Occipital lobe (tissue), 3 donors: ENCODE measurements at places on chromosomes 7 and 10.
A peak's percentile ranks its signal among the peaks of the same experiment; 100 is the strongest.

DNA sequence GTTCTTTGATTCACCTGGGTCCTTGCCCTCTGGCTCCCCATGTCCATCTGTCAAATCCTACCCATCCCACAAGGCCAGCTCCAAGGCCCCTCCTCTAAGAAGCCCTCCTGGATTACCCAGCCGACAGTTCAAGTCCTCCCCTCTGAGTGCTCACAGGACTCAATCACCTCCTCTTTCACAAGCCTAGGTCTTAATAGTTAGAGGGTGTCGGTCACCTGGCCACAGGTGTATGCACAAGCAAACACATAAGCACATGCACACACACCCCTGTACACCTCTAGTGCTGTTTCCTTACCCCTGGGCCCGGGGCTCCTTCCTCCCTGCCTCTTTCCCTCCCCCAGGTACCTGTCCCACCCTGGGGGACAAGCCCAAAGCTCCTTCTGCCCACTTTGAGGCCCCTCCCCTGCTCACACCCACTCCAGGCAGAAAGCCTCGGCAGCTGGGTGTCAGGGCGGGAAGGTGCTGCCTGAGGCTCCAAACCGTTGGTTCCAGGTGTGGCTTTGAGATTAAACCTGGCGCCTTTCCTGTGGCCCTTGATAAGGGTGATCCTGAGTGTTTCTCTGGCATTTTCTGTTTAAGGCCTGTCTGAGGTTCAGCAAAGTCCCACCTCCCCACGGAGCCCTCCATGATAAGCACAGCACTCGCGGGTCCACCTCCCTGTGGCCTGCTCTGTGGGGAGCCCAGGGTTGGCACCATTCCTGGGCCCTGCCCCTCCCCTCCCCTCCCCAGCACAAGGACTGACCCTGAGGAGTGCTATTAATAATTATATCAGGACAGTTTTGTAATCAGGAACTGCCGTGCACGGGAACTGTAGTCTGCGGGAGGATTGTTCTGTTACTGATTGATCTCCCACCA lies 14.6 kb upstream of the AQP1 start:
- DNase-seq, result no peak

GRCh38 chr7:31690935-31691334 lies 3.9 kb downstream of the PPP1R17 start:
- no peak for DNase-seq

DNA sequence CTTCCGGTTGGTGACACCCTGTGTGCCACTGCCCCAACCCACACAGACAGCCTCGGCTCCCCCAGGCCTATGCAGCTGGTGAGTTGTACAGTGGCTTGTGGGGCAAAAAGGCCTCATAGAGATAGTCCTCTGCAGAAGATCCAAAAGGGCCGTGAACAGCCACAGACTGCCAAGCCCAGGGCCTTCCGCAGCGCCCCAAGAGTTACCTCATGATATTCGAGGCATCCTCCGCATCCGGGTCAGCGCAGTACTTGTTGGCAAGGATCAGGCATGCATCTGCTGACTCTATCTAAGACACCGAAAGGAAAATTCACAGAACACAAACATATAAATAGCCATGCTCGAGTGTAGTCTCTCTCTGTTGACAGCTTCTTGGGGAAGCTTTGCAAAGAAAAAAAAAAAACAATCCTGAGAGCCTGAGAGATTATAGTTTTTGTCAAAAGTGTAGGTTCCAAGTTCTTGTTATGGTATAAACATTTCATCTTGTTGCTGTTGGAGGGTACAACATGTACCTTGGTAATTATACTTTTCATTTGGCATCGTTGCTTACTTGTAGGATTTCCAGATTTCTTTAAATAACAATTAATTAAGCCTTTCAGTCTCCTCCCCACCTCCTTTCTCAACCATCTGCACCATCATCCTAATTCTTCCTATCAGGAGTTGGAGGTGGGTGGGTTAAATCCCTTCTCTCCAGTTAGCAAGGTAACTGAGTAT lies 553.0 kb downstream of the KCNMA1 start:
- DNase-seq, result peak; percentile 46

GRCh38 chr10:124886195-124886594 lies 55.7 kb upstream of the ZRANB1 start:
- no peak for DNase-seq

GRCh38 chr7:112596981-112597380 lies 116.2 kb downstream of the LSMEM1 start:
- DNase-seq, result no peak

- no peak for DNase-seq
These were observed 8.2 kb downstream of the GSAP start for GRCh38 chr7:77407906-77408305.

GRCh38 chr10:10421071-10421470 lies 596.6 kb upstream of the CELF2 start:
- DNase-seq, result no peak

DNA sequence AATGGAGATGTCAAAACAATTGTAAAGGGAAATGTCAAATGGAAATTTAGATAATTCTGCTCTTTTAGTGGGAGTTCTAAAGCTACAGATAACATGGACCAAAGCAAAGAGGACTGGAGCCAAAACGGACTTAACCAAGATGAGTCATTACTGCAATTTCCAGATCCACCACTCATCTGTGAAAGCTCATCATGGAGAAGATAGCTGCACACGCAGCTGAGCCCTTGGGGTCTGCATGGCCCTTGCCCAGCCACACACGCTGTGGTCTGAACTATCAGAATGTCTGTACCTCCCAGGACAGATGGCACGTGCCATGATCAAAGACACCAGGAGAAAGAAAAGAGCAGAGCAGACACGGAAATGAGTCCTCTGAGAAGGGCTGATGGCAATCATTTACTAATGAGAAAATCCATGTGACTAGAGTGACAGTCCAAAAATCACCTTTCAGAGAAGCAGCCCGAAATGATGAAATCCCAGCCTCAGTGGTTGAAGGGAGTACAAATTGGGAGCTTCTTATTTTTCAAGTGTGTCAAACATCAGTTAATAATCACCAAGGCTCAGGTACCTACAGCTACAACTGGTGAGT lies 177.9 kb upstream of the MGMT start:
- no peak for DNase-seq

GRCh38 chr7:41975849-41976248 lies 261.2 kb downstream of the GLI3 start:
- DNase-seq, result no peak

DNA sequence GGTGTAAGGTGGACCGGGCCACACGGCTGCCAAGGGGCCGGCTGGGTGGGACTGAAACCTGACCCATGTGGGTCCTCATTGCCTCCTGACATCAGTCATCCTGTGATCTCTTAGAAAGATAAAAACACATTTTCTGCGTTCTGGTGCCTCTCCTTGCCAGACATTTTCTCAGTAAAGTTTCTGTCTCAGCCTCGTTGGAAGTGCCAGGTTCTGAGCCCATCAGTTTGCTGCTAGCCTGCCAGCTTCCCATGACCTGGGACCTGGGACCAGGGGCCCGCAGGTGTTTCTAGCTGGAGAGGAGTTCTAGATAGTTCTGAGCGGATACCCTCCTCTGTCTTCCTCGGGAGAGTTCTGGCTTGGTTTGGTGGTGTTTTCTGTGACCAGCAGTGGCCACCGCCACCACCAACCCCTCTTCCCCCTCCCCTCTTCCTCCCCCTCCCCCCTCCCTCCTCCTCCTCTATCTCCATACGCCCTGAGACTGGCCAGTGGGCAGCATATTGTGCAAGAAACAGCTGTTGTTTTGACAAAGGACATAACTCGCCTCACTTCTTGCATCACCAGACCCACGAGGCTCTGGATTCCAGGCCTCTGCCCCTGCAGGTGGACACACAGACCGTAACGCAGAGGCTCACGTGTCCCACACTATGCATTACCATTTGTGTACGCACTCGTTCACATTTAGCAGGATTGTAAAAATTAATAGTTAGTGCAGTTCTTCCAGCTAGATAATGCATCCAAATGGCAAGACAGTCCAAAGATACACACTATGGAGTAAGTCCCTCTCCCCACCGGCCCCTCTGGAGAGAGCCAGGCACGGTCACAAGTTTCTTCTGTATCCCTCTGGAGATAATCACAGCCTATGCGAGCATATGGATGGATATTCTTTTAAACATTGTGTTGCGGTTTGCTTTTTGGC lies 94.6 kb downstream of the CUX1 start:
- no peak for DNase-seq

- DNase-seq, result no peak
These were observed 14.7 kb downstream of the ITIH2 start for GRCh38 chr10:7717767-7718166.

GRCh38 chr10:4053940-4054339 lies 268.9 kb upstream of the KLF6 start:
- DNase-seq, result no peak

- DNase-seq, result no peak
These were observed 40.2 kb upstream of the PROSER2 start for GRCh38 chr10:11782793-11783557.

DNA sequence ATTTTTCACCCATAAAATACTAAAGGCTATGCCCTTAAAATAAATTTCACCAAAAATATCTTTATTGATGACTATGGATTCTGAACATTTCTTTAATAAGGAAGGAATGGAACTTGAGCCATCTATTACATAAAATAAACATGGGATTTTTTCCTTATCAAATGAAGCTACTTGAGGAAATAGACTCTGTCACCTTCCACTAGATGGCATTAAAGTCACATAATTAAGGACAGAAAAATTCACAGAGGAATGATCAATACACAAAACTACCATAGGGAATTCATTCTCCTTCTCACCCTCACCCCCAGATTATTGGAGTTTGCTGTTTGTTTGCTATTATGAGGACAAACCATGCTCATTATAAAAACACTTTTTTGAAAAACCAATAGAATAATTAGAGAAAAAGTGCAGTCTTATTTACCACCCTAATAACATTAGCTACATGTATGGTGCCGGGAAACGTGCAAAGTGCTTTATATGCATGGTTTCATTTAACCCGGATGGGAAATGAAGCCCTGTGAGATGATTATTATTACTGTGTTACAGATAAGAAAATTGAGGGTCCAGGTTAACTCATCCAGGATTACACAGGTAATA lies 21.1 kb upstream of the FOXI2 start:
- no peak for DNase-seq

DNA sequence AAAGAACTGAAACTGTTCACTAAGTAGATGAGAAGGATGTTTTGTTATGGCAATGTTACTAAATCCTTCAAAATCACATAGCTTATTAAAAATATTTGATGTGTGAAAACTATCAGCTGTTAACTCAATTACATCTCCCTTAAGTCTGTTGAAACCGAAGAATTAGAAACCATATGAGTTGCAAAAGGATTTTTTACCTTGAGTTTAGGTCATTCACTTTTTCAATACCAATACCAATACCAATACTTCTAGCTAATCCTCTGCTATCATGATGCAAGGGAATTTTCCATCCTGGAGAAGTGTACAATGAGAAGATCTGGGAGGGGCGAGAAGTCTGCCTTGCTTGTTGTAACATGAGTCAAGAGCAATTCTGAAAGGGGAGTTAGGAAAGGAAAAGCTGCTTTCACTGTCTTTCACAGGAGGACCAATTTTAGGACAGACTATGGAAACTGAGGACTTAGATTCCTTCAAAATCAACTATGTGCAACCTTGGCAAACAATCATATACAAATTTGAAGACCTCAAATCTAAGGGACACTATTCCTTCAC lies 199.7 kb downstream of the IMMP2L start:
- no peak for DNase-seq

GRCh38 chr10:90872648-90873020 lies 860 bp downstream of the RPP30 start:
- DNase-seq, result no peak

GRCh38 chr7:24788961-24789576 lies 31.8 kb upstream of the GSDME start:
- DNase-seq, result no peak

- DNase-seq, result no peak
These were observed 94.3 kb downstream of the ZMIZ1 start for GRCh38 chr10:79162861-79163665.

GRCh38 chr10:126905776-126906703 lies 812 bp downstream of the DOCK1 start:
- no peak for DNase-seq

GRCh38 chr7:23277359-23277989 lies 21.7 kb upstream of the MALSU1 start:
- DNase-seq, result no peak

DNA sequence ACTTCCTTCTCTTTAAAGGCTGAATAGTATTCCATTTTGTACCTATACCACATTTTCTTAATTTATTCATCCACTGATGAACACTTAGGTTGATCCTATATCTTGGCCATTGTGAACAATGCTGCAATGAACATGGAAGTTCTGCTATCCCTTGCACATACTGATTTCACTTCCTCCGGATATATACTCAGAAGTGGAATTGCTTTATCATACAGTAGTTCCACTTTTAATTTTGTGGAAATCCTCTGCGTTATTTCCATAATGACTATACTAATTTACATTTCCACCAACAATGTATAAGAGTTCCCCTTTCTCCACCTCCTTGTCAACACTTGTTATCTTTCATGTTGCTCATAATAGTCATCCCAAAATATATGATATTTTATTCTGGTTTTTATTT lies 312.6 kb downstream of the PLXDC2 start:
- no peak for DNase-seq

DNA sequence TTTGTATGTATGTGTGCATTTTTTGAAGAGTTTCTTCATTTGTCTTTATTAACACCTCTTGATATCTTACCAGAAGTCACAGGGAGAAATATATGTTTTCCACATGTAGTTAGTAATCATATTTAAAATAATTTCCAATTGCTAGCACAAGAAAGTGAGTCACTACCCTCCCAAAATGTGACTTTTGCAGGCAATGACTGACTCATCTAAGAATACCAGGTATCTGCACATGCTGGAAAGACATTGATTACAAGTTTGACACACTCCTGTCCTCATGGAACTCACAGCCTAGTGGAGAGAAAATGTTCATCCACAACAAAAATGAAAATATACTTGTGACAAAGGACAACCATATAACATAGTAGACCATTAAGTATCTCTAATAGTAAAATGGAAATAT lies 82.9 kb downstream of the SEMA3D start:
- no peak for DNase-seq

DNA sequence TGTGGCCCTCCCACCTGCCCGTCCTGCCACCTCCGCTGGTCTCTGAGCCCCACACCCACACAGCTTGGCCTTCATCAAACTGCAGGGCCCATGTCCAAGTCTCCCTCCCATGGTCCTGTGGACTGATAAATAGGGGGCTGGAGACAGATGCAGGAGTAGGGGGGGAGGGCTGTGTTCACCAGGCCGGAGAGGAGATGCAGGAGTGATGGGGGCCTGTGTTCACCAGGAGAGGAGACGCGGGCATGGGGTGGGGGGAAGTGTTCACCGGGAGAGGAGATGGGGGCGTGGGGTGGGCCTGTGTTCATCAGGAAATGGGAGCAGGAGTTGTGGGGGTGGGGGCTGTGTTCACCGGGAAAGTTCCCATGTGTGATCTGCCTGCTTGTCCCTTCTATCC lies 37.0 kb downstream of the JAKMIP3 start:
- DNase-seq, result no peak
